ENCODE measurements at places on chromosomes 16 and 17. TPM values are rescaled to one million over a fixed set of nuclear protein-coding genes. Genes with fewer than 3 reads are reported as not detected.

DNA sequence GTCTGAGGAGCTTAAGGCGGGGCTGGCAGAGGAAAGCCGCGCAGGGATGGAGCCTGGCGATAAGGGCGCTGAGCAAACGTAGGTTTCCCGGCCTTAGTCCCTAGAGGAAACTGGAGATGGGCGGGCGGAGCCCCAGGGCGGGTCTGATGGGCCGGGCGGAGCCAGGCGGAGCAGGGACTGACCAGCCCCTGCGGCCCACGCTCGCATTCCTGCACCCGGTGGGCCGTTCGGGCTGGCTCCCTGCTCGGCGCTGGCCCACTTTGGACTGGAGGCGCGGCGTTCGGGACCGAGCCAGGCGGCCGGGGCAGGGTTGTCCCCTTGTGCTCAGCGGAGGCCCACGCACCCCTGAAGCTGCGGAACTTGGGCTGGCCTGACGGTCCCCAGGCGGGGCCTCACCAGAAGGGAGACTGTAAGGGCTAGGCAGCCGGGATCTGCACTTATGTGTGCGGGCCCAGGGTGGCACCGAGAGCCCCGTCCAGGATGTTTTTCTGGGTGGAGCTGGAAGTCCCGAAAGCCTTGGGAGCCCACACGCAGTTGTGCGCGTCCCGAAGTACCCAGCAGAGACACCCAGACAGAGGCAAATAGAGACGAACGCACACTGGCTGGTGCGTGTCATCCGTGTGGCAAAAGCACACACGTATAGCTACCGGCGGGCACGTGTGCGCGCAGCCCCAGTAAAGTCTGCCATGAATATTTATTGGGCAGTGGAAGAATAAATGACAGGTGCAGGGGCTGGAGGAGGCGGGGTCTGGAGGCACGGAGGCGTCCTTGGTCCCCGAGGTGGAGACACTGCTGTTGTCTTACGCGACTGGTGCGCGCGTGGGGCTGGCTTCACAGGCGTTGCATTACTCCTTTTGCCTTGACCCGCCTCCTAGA is 1.4 kb downstream of the PYDC1 start:
- peaks cover 8% of the 10 kb centered on the region for H3K4me1 ChIP-seq
- no peaks in the 10 kb centered on the region for H3K36me3 ChIP-seq
- H3K27ac ChIP-seq, result no peak overlapping the region
- H3K4me3 ChIP-seq, result peak overlapping the region; percentile 78
- DNase-seq, result no peak

- no peak for DNase-seq
- H3K27ac ChIP-seq, result no peak overlapping the region
- H3K4me1 ChIP-seq, result no peaks in the 10 kb centered on the region
- no peaks in the 10 kb centered on the region for H3K27me3 ChIP-seq
- H3K36me3 ChIP-seq, result no peaks in the 10 kb centered on the region
These were observed 32.2 kb downstream of the BAHCC1 start for GRCh38 chr17:81427173-81428120.

The TLCD3A gene
- total RNA-seq, result 22.5 TPM

The NKD1 gene
- 54.7 TPM for total RNA-seq

The BAHCC1 gene
- total RNA-seq, result 57.4 TPM

The CHMP1A gene
- 102 TPM for total RNA-seq

All from neural crest cell (in vitro differentiated cells).